ENCODE measurements at places on chromosomes 2 and 18.

- DNase-seq: no peak
Measured at GRCh38 chr2:159926695-159927094, 128.7 kb upstream of the CD302 start.

DNA sequence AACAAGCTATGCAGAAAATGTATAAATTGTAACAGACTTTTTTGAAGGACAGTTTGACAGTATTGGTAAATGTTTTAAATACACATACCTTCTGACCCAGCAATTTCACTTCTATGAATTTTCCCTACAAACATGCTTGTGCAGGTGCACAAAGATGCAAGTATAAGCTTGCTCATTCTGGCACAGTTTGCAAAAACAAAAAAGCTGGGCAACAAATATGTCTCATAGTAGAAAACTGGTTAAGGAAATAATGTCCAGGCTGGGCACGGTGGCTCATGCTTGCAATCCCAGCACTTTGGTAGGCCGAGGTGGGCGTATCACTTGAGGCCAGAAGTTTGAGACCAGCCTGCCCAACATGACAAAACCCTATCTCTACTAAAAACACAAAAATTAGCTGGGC lies 96.9 kb upstream of the NEDD4L start:
- DNase-seq: no peak

GRCh38 chr2:23703583-23704385 lies 223.1 kb downstream of the ATAD2B start:
- DNase-seq: no peak

- DNase-seq: no peak
Measured at GRCh38 chr2:176692533-176692932, 423.3 kb downstream of the MTX2 start.

DNA sequence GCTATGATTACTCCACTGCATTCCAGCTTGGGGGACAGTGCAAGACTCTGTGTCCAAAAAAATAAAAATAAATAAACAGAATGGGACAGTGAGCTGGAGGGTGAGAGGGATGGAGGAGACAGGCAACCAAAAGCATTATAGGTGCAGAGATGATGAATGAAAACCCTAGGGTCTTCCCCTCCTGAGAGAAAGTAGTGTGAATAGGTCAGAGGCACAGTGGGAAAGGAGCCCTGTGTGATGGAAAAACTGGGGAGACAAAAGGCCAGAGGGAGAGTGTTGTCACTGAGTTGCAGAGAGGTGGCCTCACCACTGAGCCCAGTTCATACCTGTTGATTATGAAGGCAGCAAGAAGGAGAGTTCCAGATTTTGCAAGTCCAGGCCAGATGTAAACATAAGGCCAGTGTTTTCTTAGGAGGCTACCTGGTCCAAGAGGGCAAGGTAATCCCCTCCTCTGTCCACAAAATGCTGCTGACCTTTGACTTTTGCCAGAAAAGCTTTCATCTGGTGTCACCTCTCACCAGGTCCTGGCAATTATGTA lies 17.6 kb upstream of the AGFG1 start:
- DNase-seq: no peak

DNA sequence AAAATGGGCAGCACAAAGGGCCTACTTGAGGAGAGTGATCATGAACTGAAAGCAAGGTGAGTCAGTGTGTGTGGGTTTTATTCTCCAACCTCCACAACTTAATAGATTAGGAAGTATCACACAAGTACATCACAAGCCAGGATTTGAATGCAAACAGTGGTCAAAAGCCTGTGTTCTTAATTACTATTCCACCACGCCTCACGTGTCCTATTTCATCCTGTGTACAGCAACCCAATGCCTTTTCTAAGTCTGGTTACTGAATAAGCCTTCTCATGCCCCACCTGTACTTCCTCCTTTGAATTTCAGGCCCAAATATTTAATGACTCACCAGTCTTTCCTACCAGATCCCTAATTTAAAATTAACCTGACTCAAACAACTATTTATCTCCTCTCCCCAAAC lies 755.7 kb upstream of the SLC8A1 start:
- DNase-seq: no peak

GRCh38 chr2:235898766-235899165 lies 269.4 kb downstream of the GBX2 start:
- no peak for DNase-seq

DNA sequence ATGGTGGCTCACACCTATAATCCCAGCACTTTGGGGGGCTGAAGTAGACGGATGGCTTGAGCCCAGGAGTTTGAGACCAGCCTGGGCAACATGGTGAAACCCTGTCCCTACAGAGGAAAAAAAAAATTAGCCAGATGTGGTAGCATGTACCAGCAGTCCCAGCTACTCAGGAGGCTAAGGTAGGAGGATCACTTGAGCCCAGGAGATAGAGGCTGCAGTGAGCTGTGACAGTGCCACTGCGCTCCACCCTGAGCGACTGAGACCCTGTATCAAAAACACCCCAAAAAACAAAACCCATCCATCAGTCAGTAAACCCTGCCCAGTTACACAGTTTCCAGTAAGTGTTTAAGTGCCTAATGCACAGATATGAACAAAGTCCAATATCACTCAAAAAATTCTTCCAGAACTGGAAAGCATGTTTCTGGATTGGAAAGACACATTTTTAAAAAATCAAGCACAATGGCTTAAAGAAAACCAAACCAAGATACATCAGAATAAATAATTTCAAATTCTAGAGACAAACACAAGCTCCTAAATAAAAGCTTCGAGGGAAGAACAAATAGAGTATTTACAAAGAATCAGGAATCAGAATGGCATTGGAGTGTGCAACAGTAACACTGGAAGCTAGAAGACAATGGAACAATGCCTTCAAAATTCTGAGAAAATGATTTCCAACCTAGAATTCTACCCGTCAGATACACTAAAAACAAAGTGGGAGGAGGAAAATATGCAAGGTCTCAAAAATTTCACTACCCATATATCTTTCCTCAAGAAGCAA lies 72.4 kb downstream of the TLK1 start:
- no peak for DNase-seq

- DNase-seq: no peak
Measured at GRCh38 chr2:141728142-141728541, 402.7 kb downstream of the LRP1B start.

GRCh38 chr18:6797171-6797570 lies 67.7 kb downstream of the ARHGAP28 start:
- DNase-seq: no peak

GRCh38 chr2:35788543-35788942 lies 567.0 kb upstream of the CRIM1 start:
- no peak for DNase-seq

DNA sequence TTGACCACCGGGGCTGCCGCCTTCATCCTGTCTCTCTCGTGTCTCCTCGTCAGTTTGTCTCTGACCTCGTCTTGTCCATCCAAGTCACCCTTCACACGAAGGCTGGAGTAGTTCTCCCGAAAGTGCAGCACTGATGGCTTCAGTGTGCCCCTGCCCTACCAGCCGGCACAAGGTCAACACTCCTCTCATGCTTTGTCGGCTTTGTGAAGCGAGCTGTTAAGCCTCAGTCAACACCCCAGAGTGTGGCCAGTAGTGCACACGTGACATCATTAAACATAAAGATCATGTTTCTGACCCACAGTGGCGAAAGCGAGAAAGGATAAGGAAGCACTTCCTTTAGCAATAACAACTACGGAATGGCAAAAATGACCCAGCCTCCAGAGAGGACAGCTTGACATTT lies 23.2 kb downstream of the ACKR3 start:
- DNase-seq: no peak

DNA sequence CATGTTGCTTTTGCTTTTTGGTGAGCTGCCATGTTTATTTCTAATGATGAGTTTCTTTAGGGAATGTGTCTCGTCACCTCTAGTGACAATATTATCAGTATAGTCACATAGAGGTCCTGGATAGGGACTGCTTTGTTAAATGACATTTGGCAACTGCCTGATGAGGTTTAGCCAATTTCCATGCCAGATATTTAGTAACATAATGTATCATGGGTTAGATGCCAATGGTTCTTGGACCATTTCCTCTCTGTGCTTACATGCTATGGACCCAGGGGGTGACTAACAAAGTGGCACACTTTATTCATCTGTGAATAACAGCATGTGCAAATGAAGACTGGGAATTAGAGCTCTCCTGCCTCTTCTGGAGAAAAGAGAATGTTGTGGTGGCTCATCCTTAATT lies 56.2 kb upstream of the RAB27B start:
- no peak for DNase-seq

DNA sequence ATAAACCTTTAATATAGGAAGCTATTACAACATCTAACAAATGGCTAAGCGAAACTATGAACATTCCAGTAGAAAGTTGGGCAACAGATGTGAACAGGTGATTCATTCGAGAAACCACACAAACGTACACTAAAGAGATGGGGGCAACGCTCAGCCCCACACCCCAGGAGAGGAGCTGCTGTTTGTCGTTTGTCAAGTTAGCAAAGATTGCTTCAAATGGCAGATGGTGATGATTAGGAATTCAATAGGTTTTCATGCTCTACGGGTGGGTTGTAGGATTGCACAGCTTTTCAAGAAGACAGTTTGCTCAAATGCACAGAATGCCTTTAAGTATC lies 154.7 kb upstream of the HDAC4 start:
- no peak for DNase-seq

GRCh38 chr2:181953881-181954537 lies 31.6 kb upstream of the PPP1R1C start:
- DNase-seq: peak; percentile 65

DNA sequence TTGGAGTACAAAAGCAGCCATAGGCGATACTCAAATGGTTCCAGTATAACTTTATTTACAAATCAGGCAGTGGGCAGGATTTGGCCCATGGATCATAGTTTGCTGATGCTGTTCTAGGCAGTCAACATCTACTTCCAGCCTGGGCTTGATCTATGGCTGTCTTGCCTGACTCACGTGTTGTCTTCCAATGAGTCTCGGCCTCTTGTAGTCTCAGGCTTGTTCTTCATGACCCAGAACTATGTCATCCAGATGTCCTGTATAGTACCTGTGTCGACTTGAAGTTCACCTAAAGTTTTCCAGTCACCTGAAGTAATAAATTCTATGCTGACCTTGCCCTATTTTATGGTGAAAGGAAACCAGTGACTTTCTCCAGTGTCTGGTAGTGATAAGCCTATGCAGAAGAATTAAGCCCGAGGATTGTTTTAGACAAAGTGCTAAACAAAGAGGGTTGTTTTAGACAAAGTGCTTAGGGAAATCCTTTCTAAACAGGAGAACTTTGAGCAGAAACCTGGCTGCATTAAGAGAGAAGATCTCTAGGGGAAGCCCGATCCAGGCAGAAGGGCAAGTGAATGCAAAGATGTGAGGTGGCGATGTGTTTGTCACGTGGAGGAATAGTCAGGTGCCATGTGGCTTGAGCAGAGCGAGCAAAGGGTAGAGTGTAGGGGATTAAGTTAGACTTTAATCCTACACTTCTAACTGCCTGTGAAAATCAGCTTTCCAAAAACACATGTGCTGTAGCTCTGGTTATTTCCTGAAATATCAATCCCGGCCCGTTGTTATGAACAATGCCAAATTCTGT lies 8.5 kb upstream of the THNSL2 start:
- DNase-seq: no peak

DNA sequence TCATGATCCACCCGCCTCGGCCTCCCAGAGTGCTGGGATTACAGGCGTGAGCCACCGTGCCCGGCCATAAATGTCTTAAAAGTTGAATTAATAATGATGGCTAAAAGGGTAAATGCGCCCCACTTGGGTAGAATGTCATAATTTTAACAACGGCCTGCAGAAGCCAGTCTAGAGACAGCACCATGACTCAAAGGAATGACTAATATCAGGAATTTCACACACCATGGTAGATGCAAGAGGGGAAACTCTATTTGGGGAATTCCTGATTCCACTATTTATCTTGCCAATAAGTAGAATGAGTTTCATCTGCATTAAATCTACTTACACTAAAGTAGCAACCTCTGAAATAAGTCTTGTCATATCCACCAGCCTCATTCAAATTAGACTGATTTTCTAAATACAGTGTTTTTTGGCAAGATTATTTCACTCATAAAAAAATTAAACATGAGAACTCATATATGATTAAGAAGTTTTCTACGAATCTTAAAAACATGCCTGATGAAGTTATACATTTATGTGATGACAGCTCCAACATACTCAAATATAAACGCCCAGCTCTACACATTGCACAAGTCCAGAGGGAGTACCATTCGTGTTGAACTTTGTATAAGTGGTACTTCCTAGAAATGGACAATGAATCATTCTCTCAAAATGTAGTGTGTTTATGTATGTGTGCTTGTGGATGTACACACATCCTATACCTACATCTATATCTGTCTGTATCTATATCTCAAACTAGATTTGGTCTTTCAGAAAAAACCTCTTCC lies 309.7 kb downstream of the IRS1 start:
- no peak for DNase-seq

DNA sequence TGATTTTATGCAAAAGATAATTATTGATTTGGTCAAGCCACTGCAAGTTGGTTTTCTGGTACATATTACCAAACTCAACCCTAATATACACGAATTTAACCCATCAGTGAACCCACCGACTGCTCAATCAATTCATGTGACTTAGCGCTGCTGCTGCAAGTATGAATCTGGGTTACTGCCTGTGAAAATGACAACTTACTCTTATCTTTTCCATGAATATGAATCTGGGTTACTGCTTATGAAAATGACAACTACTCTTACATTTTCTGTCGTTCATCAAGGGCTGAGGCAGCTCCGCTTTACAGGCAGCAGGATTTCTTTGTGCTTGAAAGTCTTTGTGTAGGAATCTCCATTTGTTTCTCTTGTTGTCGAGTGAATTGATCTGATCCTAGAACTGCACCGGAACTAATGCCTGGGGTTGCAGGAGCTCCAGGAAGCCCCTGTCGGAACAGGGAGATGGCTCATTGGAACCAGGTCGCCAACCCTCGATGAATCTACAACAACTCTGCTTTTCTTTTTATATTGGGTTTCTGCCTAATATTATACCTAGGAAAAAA lies 22.1 kb upstream of the ALKAL2 start:
- DNase-seq: no peak

DNA sequence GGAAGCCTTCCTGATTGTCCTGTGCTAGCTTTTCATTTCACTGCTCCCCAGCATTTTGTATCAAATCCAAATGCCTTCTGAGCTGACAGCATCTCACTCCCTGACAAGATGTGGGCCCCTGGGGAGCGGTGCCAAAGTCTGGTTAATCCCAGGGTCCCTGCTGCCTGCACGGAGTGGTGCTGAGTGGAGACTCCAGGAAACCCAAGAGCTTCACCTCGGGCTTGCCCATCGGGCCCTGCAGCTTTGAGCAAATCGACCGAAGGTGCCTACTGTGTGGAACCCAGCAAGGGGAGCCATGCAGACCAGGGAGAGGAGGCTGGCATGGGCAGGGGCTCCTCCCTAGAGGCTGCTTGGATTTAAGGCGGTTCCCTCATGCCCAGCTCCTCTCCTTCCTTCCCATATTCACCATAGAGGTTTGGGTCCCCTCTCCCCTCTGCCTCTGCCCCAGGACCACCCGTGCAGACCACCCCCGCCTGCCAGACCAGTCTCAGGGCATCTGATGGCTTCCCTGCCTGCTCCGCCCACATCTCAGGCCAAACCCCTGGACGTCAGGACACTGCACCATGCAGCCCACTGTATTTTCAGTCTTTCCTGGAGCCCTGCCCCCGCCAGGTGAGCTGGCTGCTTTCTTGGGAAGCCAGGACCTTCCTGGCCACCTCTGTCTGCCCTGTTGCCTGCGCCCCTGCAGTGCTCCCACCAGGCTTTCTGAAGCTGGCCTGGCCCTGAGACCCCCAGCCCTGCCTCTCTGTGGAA lies 37.8 kb downstream of the RRM2 start:
- DNase-seq: no peak

Data from stimulated activated CD4-positive, alpha-beta T cell treated with anti-CD3 and anti-CD28 coated beads, Interleukin-12 subunit alpha, Interleukin-12 subunit beta, amount 100 ng/mL, for 48 hours (primary cell).